ENCODE measurements at places on chromosomes 1 and 21.
A peak's percentile ranks its signal among the peaks of the same experiment; 100 is the strongest.

DNA sequence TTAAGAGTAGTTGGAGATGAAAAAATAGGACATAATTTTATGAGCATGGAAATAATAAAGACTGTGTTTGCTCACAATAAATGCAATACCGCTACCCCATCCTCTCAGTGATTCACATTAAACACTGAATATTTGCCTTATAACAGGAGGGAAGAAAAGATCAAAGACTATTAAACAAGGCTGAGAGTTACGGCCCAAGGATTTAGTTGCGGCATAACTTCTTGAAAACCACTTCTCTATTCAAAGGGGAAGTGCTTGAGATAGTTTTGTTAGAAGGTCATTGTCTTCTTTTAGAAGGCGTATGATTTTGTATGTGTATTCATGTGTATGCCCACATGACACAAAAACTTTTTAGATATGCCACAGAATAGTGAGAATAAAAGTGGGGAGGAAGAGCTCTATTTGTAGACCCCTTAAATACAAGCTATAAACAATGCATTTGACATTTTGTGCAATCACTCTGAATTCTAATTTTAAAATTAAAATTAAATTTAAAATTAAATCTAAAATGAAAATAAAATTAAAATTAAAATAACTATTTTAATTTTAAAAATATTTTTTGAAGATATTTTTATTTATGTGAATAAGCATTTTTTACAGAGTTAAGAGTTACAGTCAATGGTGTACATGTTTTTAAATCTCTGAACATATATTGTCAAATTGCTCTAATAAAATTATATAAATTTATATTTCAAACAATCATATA lies 986.6 kb upstream of the ADAMTS5 start:
- DNase-seq, result no peak

DNA sequence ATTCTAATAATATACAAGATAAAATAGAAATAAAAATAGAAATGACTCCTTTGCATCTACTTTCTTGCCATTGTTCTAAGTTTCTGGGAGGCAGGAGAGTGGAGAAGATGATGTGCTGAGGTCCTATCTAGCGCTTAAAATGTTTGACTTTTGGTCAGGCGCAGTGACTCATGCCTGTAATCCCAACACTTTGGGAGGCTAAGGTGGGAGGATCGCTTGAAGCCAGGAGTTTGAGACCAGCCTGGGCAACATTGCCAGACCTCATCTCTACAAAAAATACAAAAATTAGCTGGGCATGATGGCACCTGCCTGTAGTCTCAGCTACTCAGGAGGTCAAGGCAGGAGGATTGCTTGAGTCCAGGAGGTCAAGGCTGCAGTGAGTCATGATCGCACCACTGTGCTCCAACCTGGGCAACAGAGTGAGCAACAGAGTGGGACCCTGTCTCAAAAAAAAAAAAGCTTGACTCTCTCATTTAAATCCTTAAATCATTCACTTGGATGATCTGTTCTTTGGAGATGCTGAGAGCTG lies 24.2 kb upstream of the SLC45A1 start:
- no peak for DNase-seq

DNA sequence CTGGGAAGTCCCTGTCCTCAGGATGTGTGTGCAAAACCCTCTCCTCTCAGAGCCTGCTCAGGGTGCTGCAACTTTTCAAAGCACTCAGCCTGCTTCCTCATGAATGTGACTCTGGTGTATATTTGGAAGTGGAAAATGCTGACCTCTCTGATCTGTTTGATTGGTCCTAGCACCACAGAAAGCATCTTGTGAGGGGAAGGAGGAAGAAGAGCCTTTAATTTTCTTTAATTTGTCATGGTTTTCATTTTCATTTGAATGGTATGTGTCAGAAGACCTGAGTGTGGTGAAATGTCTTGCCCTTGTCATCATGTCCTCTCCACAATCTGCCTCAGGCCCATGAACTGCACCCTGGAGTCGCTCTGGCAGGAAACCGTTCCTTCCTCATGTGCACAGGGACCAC lies 383.5 kb downstream of the NTNG1 start:
- DNase-seq, result no peak

DNA sequence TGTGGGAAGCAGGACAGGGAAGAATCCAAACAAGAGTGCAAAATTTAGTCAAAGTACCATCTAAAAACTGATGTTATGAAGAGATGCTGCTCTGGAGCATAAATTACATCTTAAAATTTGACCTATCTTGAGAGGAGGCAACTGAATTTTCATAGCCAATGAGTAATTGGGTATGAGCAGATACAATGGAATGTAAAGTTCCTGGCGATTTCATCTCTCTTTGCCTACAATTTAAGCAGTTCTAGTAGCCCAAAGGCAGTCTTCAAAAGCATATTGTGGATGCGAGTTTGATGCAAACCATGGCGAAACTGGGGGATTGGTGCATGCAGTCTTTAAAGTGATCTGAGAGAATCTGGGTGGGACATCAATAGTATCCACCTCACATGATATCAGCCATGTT lies 1265.9 kb downstream of the BRINP3 start:
- DNase-seq, result peak; percentile 9

DNA sequence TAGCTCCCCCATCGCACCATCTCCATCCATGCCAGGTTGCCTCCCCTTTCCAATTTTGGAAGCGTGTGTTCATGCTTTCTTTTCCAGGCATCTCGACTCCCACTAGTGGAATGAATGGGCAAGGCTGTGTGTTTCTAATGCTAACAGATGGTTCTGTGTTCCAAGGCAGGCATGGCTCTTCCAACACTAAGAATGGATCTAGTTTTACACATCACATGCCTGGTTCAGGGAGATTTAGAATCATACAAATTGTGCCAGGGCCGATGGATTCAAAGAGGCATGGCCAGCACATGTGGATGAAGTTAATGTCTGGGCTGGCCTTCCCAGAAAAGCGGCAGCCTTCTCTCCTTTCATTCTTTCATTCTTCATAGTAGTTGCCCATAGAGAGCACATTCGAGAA lies 438.7 kb downstream of the PRDM2 start:
- DNase-seq, result no peak

DNA sequence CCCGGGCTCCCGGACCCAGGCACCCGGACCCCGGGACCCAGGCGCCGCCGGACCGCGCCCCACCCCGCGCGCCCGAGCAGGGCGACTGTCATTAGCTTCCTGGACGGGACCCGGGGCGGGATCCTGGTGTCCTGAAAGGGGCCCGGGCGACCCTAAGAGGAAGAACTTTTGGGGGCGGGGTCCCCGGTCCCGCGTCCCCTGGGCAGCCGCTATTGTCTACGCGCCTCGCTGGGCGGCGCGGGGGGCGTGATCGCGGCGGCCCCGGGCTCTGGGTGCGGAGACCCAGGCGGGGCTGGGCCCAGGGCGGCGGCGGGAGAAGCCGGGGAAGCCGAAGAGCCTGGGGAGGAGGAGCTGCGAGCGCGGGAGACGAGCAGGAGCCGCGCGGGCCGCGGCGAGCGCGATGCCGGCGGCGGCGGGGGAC lies 465 bp downstream of the HUNK start:
- DNase-seq, result no peak

DNA sequence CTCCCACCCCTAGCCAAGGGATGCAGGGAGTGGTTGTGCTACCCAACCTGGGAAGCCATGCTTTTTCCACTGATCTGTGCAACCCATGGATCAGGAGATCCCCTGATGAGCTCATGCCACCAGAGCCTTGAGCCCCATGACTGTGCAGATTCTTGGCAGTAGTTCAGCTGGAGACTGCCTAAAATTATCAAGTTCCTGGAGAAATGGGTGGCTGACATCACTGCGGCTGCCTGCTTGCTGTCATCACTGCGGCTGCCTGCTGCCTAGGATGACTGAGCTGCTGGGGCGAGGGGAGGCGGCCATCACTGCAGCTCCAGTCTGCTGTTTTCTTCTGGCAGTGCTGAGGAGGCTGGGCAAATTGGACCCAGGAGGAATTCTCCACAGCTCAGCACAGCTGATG lies 159.2 kb downstream of the AGBL4 start:
- DNase-seq, result no peak

DNA sequence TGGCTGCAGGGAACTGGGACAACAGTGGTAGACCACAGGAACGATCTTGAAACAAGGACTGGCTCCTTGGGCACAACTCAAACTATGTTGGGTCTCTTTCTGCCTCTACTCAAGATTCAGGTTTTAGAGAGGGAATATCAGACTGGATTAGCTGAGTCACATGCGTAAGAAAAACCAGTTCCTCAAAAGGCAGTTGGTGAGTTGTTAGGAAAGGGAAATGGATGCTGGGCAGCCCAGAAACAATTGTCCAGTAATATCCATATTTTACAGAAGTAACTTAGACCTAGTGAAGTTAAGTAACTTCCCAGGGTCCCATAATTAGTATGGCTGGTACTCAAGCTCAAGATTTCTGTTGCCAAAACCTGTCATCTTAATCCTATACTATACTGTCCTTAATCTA lies 27.0 kb upstream of the TMEM39B start:
- no peak for DNase-seq

- peak; percentile 24 for DNase-seq
These were observed 16.9 kb downstream of the RPTN start for GRCh38 chr1:152141971-152142584.

DNA sequence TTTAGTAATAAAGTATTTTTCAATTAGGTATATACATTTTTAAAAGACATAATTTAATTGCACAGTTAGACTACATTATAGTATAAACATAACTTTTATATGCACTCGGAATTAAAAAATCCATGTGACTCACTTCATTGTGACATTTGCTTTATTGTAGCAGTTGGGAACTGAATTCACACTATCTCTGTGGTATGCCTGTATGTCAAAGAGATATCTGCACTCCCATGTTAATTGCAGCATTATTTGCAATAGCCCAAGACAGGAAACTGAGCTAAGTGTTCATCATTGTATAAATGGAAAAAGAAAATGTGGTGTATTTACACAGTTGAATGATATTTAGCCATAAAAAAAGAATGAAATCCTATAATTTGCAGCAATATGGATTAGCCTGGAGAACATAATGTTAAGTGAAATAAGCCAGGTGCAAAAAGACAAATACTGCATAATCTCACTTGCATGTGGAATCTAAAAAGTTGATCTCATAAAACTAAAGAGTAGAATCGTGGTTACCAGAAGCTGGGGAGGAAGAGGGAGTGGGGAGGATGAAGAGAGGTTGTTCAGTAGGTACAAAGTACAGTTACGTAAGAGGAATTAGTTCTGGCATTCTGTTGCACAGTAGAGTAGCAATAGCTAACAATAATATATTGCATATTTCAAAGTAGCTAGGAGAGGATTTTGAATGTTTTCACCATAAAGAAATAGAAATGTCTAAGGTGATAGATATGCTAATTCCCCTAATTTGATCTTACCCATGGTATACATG lies 64.8 kb downstream of the DPT start:
- no peak for DNase-seq

Data from skeletal muscle cell (primary cell).